ENCODE measurements at places on chromosomes 4 and X. TPM values are rescaled to one million over a fixed set of nuclear protein-coding genes. Genes with fewer than 3 reads are reported as not detected.

DNA sequence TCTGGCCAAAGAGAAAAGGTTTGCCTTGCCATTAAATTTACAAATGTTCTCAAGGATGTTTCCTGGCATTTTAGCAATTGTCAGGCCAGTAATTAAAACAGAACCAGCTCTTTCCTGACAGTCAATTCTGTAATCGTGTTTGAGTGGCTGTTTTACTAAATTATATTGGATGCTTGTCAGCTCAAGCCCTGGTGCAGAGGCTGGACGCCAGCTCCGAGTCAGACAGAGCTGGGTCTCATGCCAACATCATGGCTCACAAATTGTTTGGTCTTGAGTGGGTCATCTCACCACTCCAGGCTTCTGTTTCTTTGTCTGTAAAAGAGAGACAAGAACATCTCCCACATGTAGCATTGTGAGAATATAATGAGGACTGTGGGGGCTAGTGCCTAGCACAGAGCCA is 190.3 kb upstream of the PSAPL1 start:
- DNase-seq: no peak

GRCh38 chr4:18127030-18127429 is 105.5 kb upstream of the LCORL start:
- no peak for DNase-seq

GRCh38 chrX:65587616-65588526 is 53.3 kb upstream of the LAS1L start:
- DNase-seq: peak; percentile 88

GRCh38 chr4:24809815-24810405 is 14.5 kb downstream of the SOD3 start:
- DNase-seq: no peak

DNA sequence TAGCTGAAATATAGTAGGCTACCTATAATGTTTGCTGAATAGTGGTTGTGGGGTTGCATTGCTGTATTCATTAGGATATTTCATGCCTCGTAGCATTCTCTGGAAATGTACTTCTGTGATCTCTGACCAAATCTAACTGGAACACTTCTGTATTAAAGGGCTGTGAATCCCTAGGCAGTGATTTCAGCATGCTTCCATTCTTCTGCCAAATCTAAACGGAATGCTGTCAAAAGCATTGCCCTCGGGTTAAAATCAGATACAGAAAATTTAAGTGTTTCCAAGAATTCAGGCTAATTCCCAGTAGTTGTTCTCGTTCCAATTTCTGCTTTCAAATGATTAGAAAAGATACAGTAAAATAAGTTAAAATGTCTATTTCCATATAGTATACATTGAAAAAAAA is 1847.5 kb upstream of the IGFBP7 start:
- DNase-seq: no peak

DNA sequence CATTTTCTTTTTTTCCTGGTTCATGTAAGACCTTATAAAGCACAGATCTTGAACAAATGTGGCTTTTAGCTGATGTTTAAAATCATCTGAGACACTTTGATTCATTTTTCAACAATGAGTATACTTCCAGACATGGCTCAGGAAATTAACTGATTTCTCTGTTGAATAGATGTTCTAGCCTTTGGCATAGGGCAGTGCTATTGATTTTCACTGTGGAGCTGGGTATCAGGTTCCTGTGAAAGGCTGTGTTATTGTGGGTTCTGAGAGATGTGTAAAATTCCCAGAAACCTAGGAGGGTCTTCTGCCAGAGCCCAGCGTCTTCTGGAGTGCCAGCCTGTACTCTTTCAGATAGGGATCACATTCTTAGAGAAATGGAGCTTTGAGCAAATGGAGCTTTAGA is 278.9 kb downstream of the EPHA5 start:
- DNase-seq: no peak

GRCh38 chrX:151713849-151714248 is 2.0 kb upstream of the FATE1 start:
- DNase-seq: no peak

- no peak for DNase-seq
Observed at GRCh38 chrX:131063613-131064012, 5.5 kb downstream of the ARHGAP36 start.

GRCh38 chr4:169207436-169208089 is 63.2 kb downstream of the SH3RF1 start:
- DNase-seq: no peak

DNA sequence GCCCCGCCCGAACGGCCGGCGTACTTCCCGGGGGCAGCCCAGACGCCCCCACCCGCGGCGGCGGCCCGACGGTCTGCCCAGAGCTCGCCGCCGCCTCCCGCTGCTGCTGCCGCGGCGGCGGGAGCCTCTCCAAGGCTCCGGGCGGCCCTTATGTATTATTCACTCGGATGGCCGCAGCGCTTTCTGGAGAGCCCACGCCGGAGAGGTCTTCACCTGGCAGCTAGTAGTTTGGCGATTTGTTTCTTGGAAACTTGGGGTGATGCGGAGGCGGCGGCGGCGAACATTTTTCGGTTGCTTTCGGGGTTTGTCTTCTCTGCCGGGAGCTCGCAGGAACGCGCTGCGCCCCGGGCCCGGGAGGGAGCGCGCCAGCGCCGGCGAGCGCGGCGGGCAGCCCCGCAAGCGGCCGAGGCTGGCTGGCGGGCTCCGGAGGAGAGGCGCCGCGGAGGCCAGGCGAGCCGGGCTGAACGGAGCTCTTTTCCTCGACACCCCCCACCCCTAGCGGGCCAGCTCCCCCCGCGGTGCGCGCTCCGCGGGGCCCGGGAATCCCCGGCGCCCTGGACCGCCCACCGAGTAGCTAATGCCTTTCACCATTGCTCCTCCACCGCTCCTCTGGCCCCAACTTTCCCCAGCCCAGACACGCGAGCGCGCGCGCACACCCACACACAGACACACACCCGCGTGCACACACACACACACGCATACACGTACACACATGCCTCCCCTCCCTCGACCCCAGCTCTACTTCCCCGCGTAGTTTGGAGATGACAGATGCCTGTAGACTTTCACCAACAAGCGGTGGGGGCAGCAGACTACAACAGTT is 113.5 kb downstream of the DHX15 start:
- peak; percentile 24 for DNase-seq

- no peak for DNase-seq
Observed at GRCh38 chr4:75675004-75675531, 1.9 kb upstream of the G3BP2 start.

- no peak for DNase-seq
Observed at GRCh38 chr4:112007391-112007790, 137.9 kb upstream of the FAM241A start.

DNA sequence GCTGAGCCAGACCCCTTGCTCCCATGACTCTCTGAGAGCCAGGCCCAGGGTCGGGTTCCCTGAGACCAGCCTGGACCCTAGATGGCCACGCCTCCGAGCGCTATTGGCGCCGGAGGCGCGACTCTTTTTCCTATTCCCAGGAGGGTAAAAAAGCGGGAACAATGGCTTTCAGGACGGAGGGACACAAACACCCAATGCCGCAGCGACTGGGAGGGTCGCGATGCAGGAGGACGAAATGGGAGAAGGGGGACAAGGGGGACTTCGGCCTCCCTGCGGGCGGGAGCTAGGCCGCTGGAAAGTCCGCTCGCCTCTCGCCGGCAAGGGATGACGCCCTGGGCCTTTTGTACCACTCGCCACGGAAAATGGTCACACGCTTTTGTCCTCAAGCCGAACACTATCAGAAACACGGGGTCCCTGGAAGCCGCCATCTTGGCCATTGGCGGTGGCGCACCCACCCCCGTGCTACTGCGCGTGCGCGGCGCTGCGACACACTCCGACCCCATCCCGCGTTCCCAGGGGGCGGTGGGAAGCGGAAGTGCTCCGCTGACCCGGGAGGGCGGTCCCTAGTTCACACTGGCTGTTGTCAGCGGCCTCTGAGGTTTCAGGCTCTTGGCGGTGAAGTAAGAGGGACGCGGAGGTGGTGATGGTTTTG is 98.4 kb downstream of the ZNF674 start:
- peak; percentile 78 for DNase-seq

DNA sequence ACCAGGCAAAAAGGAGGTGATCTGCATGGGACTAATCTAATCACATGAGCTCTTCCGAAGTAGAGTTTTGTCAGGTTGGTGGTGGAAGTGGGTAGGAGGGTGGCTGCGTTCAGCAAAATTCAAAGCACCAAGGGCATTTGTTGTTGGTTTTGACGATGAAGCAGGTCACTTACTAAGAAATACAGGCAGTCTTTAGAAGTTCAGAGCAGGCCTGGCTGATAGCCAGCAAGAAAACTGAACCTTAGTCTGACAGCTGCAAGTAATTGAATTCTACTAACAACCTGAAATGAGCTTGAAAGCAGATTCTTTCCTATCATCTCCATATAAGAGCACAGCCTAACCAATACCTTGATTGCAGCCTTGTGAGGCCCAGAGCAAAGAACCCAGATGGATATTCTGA is 505.8 kb downstream of the KLHL13 start:
- DNase-seq: no peak

GRCh38 chr4:172352356-172352755 is 539.2 kb downstream of the GALNTL6 start:
- DNase-seq: no peak

GRCh38 chrX:19630776-19631707 is 115.7 kb upstream of the MAP3K15 start:
- DNase-seq: no peak

DNA sequence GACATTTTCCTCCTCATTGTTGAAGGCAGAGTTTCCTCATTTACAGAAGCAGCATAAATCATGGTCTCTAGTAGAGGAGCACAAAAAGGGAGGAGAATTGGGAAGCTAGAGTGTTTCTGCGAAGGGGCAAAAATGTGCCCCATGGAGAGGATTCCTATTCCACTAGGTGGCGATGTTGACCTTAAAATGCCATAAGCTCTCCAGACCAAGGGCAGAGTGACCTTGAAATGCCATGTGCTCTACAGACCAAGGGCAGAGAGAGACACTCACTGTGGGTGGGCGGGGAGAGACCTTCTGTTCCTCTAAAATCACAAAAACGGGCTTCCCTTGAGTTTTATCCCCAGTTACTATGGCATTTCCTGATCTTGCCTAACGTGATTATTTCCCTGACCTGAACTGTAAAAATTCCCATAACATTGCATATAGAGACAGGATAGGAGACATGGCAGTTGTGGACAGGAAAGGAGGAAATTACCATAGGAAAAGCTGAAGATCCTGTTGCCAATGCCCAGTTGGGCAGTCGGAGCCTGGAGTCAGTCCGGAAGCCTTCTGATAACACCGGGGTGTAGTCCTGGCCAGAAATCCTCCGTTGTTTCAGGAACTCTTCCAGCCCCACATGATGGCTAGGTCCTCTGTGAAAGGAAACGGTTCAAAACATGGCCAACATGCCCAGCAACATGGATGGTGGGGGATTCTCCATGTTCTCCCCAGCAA is 567.7 kb downstream of the MAGEB5 start:
- DNase-seq: no peak

GRCh38 chr4:143514901-143515300 is 1.4 kb downstream of the SMARCA5 start:
- DNase-seq: no peak

GRCh38 chr4:120855307-120856001 is 67.1 kb downstream of the PRDM5 start:
- DNase-seq: no peak

- no peak for DNase-seq
Observed at GRCh38 chr4:129080129-129080528, 13.2 kb downstream of the SCLT1 start.

- no peak for DNase-seq
Observed at GRCh38 chr4:125527681-125528080, 212.9 kb downstream of the FAT4 start.

DNA sequence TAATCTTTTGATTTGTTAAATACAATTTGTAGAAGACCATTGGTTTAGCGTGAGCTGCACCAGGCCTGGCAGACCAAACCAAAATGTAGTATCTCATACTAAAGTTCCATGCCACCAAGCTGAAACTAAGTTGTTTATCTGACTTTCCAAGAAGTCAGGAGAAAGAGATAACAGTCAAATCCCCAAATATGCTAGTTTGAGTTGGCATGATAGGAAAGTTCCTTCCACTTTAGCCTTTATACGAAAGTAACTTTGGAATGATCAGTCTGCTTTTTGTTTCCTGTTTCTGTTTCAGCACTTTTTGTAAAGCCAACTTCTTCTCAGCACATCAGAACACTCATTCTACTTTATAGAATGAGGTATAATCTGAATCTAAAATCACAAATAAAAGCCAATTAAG is 449.2 kb downstream of the GRXCR1 start:
- no peak for DNase-seq

GRCh38 chrX:125150231-125150630 is 169.4 kb upstream of the TEX13C start:
- DNase-seq: no peak

Gene DKK2
- total RNA-seq: 4.3 TPM

Gene MAGEC3
- not detected for total RNA-seq

Gene CACNA1F
- total RNA-seq: 3.0 TPM

Gene UTP14A
- total RNA-seq: 12.8 TPM

Gene BST1
- total RNA-seq: 4.7 TPM

Gene NWD2
- 1.3 TPM for total RNA-seq

Gene UBE2D3
- total RNA-seq: 303 TPM

Gene GABRB1
- total RNA-seq: 0.84 TPM
